ENCODE measurements at places on chromosomes 16 and 17.

GRCh38 chr17:2336852-2337543, at the start of gene SGSM2:
TSS of gene SGSM2 (plus strand) at chr17:2337501. CDS start at chr17:2337689, 188 bp downstream.
- peak within 1 kb of the TSS; percentile 96 for H3K4me3 ChIP-seq
- peak within 1 kb of the TSS; percentile 92 for H3K27ac ChIP-seq
- H3K27me3 ChIP-seq, result no peaks in the 10 kb centered on the region
- peak; percentile 62 for DNase-seq
- peaks cover 7% of the 10 kb centered on the region for H3K36me3 ChIP-seq
- peaks cover 20% of the 10 kb centered on the region for H3K4me1 ChIP-seq

GRCh38 chr16:49292413-49292812, 10.8 kb upstream of the CBLN1 start:
- no peak overlapping the region for H3K4me3 ChIP-seq
- H3K36me3 ChIP-seq, result no peaks in the 10 kb centered on the region
- no peaks in the 10 kb centered on the region for H3K4me1 ChIP-seq
- no peak for DNase-seq
- H3K27ac ChIP-seq, result no peak overlapping the region

DNA sequence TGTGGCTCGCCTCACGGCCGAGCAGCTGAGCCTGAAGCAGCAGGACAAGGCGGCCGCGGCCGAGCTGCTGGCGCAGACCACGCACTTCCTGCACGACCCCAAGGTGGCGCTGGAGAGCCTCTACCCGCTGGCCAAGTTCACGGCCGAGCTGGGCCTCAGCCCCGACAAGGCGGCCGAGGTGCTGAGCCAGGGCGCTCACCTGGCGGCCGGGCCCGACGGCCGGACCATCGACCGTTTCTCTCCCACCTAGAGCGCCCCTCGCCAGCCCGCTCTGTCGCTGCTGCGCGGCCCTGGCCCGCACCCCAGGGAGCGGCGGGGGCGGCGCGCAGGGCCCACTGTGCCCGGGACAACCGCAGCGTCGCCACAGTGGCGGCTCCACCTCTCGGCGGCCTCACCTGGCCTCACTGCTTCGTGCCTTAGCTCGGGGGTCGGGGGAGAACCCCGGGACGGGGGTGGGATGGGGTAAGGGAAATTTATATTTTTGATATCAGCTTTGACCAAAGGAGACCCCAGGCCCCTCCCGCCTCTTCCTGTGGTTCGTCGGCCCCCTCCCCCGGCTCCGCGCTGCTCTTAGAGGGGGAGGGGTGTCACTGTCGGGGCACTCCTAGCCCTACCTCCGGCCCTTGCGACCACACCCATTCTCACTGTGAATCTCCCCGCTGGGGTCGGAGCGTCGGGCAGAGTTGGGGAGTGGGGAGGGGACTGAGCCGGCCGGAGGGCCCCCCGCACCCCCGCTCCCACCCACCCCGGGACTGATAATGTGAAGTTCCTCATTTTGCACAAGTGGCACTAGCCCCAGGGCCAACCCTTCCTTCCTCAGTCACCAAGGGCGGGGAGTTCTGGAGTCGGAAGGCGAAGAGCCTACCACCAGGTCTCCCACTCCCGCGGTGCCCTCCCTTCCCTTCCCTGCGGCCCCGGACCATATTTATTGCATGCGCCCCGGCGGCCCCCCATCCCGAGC, 4.0 kb downstream of the HIC1 start:
- peaks cover 32% of the 10 kb centered on the region for H3K4me1 ChIP-seq
- H3K4me3 ChIP-seq, result peak overlapping the region; percentile 76
- peak overlapping the region; percentile 73 for H3K27ac ChIP-seq
- peak; percentile 78 for DNase-seq
- peaks cover 45% of the 10 kb centered on the region for H3K36me3 ChIP-seq

- peaks cover 3% of the 10 kb centered on the region for H3K27me3 ChIP-seq
- no peak for DNase-seq
- H3K4me1 ChIP-seq, result peaks cover 9% of the 10 kb centered on the region
These were observed 663 bp upstream of the GINS2 start for GRCh38 chr16:85689285-85689949.

GRCh38 chr17:19702217-19702641, 14.2 kb downstream of the SLC47A2 start:
- no peaks in the 10 kb centered on the region for H3K36me3 ChIP-seq
- no peak for DNase-seq
- H3K4me3 ChIP-seq, result no peak overlapping the region
